ENCODE measurements at places on chromosomes 2 and 18.

GRCh38 chr2:189521699-189522434, 58.7 kb downstream of the SLC40A1 start:
- DNase-seq = no peak

DNA sequence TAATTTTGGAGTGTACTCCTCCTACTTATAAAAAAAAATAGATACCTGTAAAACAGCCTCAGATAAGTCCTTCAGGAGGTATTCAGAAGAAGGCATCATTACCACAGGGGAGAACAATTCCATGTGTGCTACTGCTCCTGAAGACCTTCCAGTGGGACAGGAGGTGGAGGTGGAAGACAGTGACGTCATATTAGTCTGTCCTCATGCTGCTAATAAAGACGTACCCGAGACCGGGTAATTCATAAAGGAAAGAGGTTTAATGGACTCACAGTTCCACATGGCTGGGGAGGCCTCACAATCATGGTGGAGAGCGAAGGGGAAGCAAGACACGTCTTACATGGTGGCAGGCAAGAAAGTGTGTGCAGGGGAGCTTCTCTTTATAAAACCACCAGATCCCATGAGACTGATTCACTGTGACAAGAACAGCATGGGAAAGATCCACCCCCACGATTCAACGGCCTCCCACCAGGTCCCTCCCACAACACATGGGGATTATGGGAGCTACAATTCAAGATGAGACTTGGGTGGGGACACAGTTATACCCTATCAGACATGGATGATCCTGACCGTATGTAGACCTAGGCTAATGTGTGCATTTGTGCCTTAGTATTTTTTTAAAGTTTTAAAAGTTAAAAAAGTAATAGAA, 98.4 kb downstream of the NDUFA10 start:
- DNase-seq = peak; percentile 5

DNA sequence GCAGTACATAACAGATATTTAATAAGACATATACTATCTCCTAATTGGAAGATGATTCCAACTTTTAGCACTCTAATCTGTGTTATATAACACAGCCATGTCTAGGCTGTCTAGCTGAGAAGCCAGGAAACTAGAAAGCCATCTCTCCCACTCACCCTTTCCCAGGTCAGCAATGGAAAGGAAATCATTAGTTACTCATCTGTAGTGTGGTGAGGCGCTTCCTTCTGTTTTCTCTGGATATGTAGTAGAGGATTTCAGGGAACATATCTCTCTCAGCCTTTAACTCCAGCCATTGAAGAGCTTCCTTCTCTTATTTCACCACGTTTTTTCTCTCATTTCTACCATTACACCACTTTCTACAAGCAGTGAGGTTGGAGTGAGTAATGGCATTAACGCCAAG, 19.4 kb downstream of the RBBP8 start:
- no peak for DNase-seq

- no peak for DNase-seq
Observed at GRCh38 chr2:237720444-237720843, 78.1 kb upstream of the RBM44 start.

- peak; percentile 65 for DNase-seq
Observed at GRCh38 chr2:226354434-226354833, 445.2 kb downstream of the IRS1 start.

DNA sequence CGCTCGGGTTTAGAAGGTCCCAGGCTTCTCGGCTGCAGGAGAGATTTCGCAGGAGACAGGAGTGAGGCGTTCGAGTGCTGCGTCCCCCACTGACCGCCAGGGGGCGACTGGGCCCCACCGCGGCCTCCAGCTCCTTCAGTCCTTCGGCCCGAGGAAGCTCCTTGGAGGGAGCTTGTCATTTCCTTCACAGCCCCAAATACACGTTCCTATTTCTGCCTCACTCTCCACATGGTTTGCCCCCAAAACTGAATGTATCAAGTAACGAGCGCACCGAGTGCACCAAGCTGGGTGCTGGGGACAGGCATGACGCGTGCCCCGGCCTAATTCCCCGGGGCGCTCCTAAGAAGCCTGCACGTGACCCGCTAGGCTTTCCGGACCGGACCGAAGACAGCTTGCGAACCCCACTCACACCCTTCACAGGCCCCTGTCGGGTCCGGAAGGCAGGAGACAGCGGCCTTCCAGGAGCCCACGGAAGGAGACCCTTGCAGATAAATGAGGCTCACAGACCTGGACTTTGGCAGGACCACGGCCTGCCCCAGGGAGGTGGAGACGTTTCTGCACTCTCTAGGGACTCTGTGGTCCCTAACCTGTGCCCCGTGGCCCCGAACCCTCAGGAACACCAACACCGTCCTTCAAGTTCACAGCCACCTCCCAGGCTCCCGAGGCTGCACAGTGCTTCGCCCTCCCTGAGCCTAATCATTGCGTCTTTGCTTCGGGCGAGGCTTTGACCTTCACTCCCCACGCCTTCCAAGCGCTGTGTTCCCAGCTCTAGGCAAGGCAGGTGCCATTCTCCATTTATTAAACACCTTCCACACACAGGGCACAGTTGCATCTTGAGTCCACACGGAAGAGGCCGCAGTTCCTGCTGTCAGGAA, 13.0 kb upstream of the FAHD2A start:
- DNase-seq = peak; percentile 63

- peak; percentile 96 for DNase-seq
Observed at GRCh38 chr2:33437297-33437696, 39.2 kb upstream of the RASGRP3 start.

DNA sequence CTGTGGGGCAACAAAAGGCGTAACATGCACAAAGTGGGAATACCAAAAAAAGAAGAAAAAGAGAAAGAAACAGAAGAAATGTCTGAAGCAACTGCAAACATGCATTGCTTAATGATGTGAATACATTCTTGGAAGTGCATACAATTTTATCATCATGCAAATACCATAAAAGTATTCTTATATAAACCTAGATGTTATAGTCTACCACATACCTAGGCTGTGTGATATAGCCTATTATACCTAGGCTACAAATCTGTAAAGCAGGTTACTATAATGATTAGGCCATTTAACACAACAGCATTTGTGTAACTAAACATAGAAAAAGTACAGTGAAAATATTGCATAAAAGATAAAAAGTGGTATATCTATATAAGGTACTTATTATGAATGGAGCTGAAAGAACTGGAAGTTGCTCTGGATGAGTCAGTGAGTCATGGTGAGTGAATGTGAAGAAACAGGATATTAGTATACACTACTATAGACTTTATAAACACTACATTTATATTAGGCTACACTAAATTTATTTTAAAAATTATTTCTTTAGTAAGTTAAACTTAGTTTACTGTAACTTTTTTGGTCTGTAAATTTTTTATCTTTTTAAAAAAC, 319.4 kb upstream of the KCNH7 start:
- DNase-seq = peak; percentile 72

DNA sequence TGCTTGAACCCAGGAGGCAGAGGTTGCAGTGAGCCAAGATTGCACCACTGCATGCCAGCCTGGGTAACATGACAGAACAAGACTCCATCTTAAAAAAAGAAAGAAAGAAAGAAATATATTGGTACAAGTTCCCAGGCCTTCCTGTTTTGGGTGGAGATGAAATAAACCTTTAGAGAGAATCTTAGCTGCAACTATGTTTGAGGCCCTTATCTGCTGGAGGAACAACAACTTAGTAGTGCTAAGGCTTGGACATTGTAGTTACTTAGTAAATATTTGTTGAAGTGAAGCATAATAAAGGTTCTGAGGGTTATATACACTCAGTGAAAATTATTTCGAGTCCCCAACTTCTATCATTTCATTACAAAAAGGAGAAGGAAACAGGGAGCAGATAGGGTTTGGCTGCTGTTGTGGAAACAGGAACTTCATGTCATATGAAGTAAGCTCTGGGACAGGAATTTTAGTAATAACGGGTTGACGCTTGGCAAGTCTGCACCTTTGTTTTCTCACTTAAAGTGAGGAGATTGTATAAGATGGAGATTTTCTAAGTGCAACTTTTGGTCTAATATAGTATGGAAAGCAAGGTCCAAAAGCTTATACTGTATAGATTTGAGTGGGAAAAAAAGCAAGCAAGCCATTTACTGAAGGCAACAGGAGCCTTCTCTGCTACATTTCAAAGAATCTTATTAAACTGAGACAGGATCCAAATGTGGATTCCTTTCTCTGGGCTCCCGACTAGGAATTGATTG, 40.0 kb upstream of the AGPS start:
- DNase-seq = no peak

GRCh38 chr18:35497027-35497369, 762 bp downstream of the INO80C start:
- DNase-seq = no peak

DNA sequence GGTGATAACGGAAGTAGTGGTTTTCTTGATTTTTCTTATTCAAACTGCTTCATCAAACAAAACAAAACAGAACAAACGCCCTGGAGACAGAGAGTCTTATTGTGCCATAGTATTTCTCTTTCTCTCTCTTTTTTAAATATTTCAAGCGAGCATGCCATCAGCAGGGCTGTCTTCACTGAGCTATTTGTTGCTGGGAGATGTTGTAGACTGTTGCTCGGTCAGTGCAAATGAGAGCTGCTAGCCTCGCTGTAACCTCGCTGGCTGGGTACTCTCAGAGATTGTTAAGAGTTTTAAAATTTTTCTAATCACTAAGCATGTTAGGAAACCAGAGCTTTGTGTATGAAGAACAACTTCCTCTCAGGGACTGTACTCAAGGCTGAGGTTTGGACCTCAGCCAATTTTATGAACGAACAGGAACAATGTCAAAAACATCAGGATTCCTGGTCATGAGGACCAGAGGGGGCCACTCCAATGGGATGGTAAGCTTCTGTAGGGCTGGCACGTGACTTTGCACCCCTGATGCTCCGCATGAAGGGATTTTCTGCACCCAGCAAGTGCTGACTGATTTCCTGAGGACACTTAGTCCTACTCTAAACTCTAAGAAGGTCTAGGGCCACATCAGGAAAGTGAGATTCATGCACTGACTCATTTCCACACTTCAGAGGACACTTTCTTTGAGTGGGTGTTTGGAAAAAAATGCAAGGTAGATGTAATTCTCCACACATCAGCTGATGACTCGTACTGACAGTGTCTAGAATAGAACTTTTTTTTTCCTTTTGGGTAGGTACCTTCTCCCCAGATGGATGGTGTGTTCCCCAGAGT, 59.8 kb upstream of the IL1R1 start:
- DNase-seq = peak; percentile 84

DNA sequence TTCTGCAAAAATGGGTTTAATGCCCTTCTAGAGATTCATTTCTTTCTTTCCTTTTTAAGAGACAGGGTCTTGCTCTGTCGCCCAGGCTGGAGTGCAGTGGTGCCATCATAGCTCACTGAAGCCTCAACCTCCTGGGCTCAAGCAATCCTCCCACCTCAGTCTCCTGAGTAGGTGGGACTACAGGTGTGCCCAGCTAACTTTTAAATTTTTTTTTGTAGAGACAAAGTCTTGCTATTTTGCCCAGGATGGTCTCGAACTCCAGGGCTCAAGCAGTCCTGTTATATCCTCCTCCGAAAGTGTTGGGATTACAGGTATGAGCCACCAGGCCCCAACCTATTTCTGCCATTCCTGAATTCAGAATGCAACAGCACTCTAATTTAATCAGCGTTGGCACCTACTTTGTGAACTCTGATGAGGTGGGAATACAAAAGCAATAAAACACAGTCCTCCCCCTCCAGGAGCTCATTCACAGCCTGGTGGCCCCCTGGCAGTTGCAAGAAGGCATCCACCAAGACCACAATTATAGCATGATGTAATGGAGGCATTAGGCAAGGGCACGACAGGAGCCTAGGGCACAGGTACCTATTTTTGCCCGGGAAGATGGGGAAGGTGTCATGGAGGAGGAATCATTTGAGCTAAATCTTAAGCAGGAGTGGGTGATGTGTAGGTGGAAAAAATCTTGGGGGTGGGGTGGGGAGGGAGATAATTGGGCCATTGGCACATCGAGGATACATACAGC, 5.1 kb downstream of the RHOB start:
- DNase-seq = no peak

- DNase-seq = no peak
Observed at GRCh38 chr2:215055891-215056290, 82.5 kb downstream of the ABCA12 start.

GRCh38 chr2:207223051-207223450, 57.3 kb upstream of the KLF7 start:
- DNase-seq = peak; percentile 85

DNA sequence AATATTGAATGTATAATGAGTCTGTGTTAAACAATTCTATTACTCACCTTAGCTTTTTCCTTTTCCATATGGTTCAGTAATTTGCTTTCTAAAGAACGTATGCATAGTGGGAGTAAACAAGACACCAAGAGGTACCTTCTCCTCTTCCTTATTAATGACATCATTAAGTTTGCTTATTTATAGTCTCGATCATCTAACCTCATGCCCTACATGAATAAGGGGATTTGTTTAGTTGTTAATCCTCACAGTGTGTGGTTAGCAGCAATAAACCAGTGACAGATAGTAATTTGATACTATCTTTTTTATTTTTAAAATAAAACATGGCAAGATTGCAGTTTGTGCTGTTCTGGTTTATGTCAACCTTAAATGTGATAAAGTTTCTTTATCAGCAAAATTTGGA, 69.7 kb downstream of the COBLL1 start:
- DNase-seq = peak; percentile 21

DNA sequence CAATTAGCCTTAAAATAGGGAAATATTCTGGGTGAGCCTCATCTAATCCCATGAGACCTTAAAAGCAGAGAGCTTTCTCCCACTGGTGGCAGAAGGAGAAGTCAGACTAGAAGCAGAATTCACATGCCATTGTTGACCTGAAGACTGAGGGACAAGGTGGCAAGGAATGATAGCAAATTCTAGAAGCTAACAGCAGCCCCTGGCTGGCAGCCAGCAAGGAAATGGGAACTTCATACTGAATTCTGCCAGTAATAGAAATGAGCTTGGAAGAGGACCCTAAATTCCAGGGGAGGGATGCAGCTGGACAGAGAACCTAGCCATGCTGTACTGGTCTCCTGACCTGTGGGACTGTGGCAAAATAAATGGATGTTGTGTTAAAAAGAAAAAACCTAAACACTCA, 19.5 kb downstream of the B3GNT7 start:
- no peak for DNase-seq

DNA sequence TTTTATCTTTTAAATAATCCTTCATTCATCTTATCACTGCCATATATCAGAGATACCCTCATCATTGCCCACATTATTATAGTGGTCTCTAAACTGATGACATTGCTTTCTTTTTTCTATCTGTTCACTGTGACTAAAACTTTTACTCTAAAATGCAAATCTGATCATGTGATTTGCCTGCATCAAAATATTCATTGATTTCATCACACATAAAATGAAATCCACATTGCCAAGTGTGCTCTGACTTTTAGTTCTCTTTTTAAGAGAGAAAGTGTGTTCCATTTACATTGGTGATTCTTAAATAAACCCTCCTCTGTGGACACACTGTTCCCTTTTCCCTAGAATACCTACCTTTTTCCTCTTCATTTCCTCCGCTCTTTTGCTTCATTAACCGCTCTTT, 7.5 kb downstream of the REL start:
- no peak for DNase-seq

DNA sequence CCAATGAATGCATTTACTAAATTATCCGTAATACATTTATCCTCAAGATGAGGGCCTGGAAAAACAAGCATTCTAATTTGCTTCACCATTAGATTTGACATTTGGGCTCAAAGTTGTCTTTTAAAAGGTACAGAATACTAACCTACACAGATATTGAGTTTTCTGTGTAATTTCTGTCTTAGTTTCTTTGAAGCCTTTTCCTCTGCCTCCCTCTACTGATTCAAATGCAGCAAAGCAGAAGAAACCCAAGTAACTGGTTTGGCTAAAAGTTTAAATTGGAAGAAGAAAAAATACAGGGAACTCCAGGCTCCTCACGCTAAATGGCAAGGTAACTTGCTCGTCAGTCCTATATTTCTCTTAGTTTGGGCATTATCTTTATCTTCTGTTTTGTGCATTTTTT, 53.3 kb upstream of the SLC5A7 start:
- DNase-seq = peak; percentile 12

- DNase-seq = peak; percentile 77
Observed at GRCh38 chr18:11362856-11363255, 213.5 kb upstream of the PIEZO2 start.
